ENCODE measurements at places on chromosomes 7 and 10. TPM values are rescaled to one million over a fixed set of nuclear protein-coding genes. Genes with fewer than 3 reads are reported as not detected.

Gene SLC13A1
- total RNA-seq = not detected

- no peaks in the 10 kb centered on the region for H3K36me3 ChIP-seq
- no peak overlapping the region for H3K4me3 ChIP-seq
- H3K27ac ChIP-seq = no peak overlapping the region
These were observed 278.8 kb downstream of the RPS24 start for GRCh38 chr10:78312197-78313047.

GRCh38 chr7:128176696-128177095 lies 64.4 kb upstream of the LEP start:
- no peaks in the 10 kb centered on the region for H3K27me3 ChIP-seq
- H3K27ac ChIP-seq = no peak overlapping the region
- no peak overlapping the region for H3K4me3 ChIP-seq
- no peaks in the 10 kb centered on the region for H3K36me3 ChIP-seq
- no peak for DNase-seq

DNA sequence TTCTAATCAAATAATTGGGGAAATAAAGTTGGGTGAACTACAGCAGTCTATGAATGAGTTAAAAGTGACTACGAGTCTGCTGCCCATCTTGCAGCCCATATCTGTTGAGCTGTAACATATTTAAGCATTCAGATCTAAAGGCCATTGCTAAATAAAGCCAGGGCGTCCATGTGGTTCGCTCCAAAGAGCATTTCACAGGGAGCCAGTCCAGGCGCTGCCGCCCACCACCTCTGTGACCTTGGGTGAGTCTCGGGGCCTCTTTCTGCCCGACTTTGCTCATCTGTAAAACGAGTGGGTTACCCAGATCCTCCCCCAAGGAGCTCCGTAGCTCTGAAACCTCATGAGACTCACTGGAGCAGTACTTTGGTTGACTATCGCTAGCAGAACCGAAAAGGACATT lies 223.1 kb downstream of the CUX1 start:
- H3K4me1 ChIP-seq = no peaks in the 10 kb centered on the region
- no peak overlapping the region for H3K4me3 ChIP-seq
- DNase-seq = no peak
- no peak overlapping the region for H3K27ac ChIP-seq

Gene ELN
- 11.7 TPM for total RNA-seq

DNA sequence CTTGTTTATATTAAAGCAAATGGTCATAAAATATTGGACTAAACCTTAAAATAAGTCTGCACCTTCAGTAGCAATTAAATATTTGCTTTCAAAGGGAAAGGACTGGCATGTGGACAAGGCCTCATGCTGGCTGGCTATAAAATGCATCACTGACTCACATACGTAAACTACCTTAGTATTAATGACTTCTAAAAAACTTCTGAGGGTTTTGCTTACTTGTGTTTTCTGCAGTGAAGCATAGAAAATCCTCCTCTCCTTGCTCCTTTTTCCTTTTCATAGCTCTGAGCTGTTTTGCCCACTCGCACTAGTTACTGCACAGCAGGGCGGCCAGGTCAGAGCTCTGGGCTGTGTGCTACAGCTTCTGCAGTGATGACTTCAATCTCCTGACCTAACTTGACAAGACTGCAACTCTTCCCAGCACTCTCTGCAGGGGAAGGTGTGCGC lies 82.3 kb downstream of the CUL2 start:
- H3K4me3 ChIP-seq = no peak overlapping the region
- H3K4me1 ChIP-seq = no peaks in the 10 kb centered on the region
- H3K27ac ChIP-seq = no peak overlapping the region
- DNase-seq = no peak
- H3K27me3 ChIP-seq = no peaks in the 10 kb centered on the region
- no peaks in the 10 kb centered on the region for H3K36me3 ChIP-seq

GRCh38 chr10:112052166-112052565 lies 131.4 kb downstream of the GPAM start:
- DNase-seq = no peak
- no peaks in the 10 kb centered on the region for H3K4me1 ChIP-seq
- H3K27me3 ChIP-seq = no peaks in the 10 kb centered on the region
- H3K4me3 ChIP-seq = no peak overlapping the region

DNA sequence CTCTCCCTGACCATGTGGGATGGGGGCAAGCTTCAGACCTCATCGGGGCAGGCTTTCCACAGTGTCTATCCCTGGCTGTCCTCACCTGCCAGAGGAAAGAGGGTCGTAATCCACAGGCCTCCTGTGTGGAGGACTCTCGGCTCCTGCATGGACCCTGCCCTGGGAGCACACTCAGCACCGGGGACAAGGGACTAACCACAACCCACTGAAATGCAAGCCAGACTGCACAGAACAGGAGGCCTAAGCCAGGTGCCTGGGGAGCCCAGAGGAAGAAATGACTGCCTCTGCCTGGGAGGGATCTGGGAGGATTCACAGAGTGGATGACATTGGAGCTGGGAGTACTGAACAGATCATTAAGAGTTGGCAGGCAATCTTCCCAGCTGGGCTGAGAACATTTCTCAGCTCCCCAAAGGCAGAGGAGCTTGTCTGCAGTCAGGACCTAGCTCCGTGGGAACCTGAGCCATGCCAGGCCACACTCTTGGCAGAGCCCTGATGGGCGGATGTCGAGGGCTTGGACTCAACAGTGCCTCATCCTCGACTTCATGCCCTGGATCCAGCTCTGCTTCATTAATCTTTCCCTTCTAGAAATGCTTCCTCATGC lies 213.4 kb downstream of the USP6NL start:
- no peaks in the 10 kb centered on the region for H3K36me3 ChIP-seq
- H3K27ac ChIP-seq = no peak overlapping the region
- no peak overlapping the region for H3K4me3 ChIP-seq
- no peaks in the 10 kb centered on the region for H3K27me3 ChIP-seq

- no peaks in the 10 kb centered on the region for H3K4me1 ChIP-seq
- no peak overlapping the region for H3K4me3 ChIP-seq
- DNase-seq = no peak
- no peaks in the 10 kb centered on the region for H3K27me3 ChIP-seq
- H3K27ac ChIP-seq = no peak overlapping the region
These were observed 101.2 kb downstream of the GRID1 start for GRCh38 chr10:86265236-86265894.

Gene WIPF3
- 0.81 TPM for total RNA-seq

DNA sequence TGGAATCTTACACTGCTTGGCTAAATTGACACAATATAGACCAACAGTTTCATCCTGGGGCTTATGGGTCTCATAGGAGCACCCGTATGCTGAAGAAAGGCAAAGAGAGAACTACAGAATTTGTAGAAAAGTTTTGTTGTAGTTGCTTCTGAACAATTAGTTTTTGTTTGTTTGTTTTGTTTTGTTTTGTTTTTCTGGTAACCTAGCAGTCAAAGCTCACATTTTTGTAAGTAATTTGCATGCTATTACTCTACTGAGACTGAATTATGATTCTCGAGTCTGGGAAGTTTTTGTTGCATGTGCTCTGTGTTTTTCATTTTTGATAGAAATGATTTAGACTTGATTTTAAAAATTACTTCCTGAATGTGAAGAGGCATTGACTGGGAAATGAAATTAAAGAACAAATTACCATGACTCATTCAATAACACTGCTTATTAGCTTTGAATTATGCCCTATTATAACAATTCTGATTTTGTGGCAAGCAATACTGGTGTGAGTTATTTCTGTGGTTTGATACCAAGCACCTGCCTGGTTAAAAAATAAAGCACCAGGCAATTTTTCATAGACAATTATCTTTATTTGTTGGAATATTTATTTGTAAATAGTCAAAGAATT lies 438 bp downstream of the LSMEM1 start:
- H3K4me1 ChIP-seq = no peaks in the 10 kb centered on the region
- H3K36me3 ChIP-seq = peaks cover 9% of the 10 kb centered on the region
- no peaks in the 10 kb centered on the region for H3K27me3 ChIP-seq
- no peak overlapping the region for H3K27ac ChIP-seq
- no peak for DNase-seq

DNA sequence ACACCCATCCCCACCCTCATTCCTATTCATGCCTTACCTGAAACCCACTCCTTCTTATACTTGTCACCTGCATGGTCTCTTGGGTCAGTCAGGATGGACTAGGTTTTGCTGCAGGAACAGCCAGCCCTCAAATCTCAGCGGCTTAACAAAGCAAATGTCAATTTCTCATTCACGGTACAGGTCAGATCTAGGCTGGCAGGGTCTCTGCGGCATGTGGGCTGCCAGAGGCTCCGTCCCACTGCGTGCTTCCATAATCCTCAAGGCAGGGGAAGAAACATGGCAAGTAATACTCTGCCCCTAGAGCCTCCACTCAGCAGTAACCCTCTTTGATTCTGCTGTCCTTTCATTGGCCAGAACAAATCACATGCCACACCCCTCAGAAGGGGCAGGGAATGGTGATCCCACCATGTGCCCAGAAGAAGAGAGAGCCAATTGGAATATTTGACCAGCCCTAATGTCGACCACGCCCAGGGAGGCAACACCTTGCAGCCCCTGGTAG lies 114.9 kb upstream of the ZMIZ1 start:
- no peak overlapping the region for H3K4me3 ChIP-seq
- DNase-seq = no peak
- H3K4me1 ChIP-seq = no peaks in the 10 kb centered on the region
- H3K27me3 ChIP-seq = no peaks in the 10 kb centered on the region
- no peaks in the 10 kb centered on the region for H3K36me3 ChIP-seq

Gene OPN1SW
- total RNA-seq = not detected

GRCh38 chr10:36476399-36476798 lies 649.0 kb upstream of the ANKRD30A start:
- H3K27ac ChIP-seq = no peak overlapping the region
- H3K4me1 ChIP-seq = no peaks in the 10 kb centered on the region
- no peaks in the 10 kb centered on the region for H3K36me3 ChIP-seq
- DNase-seq = no peak
- no peak overlapping the region for H3K4me3 ChIP-seq

DNA sequence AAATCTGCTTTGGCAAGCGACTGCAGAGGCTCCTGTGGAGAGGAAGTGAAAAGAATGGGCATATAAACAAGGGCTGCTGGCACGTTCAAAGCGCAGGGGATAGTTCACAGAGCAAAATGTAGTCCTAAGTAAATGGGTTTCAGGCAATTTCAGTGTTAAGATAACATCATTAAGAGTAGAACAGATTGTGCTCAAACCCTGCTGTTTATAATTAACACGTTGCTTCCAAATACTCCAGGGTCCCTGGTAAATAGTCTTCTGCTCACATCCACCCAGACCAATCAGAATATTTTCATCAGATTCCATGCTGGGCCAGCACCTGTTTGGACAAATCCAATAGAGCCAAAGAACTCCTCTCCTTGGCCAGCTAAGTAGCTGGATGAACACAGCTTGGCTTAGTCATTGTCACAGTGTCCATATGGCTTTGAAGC lies 81.4 kb downstream of the ORC5 start:
- H3K36me3 ChIP-seq = no peaks in the 10 kb centered on the region

Gene WNT8B
- not detected for total RNA-seq

- H3K27ac ChIP-seq = no peak overlapping the region
- no peaks in the 10 kb centered on the region for H3K27me3 ChIP-seq
- no peak for DNase-seq
- no peaks in the 10 kb centered on the region for H3K36me3 ChIP-seq
These were observed 500.7 kb downstream of the TCERG1L start for GRCh38 chr10:130810856-130811255.

Gene HEPACAM2
- total RNA-seq = not detected

Gene CFTR
- 2.3 TPM for total RNA-seq

Gene DCLRE1A
- 5.9 TPM for total RNA-seq

DNA sequence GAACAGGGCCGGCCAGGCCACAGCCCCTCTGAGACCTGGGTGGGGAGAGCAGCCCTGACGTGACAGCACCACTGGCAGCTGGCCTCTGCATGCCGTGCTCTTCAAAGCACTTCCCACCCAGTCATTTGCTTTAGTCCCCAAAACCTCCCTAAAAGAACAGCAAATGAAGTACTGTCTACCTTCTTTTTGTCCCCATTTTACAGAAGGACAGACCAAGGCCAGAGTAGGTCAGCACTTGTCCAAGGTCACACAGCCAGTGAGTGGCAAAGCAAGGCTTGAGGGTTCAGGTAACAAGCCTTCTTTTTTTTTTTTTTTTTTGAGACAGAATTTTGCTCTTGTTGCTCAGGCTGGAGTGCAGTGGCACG lies 15.1 kb downstream of the ATP6V1F start:
- no peaks in the 10 kb centered on the region for H3K36me3 ChIP-seq
- H3K27ac ChIP-seq = no peak overlapping the region
- no peaks in the 10 kb centered on the region for H3K27me3 ChIP-seq
- DNase-seq = no peak
- no peaks in the 10 kb centered on the region for H3K4me1 ChIP-seq

GRCh38 chr7:42720991-42721796 lies 190.7 kb downstream of the C7orf25 start:
- H3K4me1 ChIP-seq = no peaks in the 10 kb centered on the region
- H3K36me3 ChIP-seq = no peaks in the 10 kb centered on the region
- H3K27ac ChIP-seq = no peak overlapping the region
- H3K27me3 ChIP-seq = no peaks in the 10 kb centered on the region
- no peak for DNase-seq

DNA sequence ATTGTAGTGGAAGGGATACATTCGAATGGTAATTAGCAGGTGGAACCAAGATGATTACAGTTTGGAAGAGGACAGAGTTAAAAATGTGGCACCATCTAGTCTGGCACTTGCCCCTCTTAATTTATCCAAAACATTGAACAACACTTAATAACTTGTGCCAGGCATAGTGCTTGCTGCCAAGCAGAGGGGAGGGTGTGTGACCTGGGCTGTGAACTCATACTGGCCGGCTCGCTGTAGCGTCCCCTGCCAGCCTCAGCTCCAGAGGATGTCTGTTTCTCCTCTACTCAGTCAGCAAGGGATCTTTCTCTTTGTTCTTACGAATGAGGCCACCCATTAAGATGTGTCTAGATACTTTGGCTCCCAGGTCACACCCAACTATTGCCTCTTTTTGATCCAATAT lies 179.4 kb upstream of the INHBA start:
- H3K36me3 ChIP-seq = no peaks in the 10 kb centered on the region
- DNase-seq = no peak
- no peaks in the 10 kb centered on the region for H3K27me3 ChIP-seq
- H3K4me3 ChIP-seq = no peak overlapping the region
- no peaks in the 10 kb centered on the region for H3K4me1 ChIP-seq

- no peak overlapping the region for H3K27ac ChIP-seq
- H3K4me1 ChIP-seq = no peaks in the 10 kb centered on the region
- DNase-seq = no peak
- no peak overlapping the region for H3K4me3 ChIP-seq
These were observed 11.5 kb upstream of the SNX13 start for GRCh38 chr7:17951742-17952254.

Gene RET
- total RNA-seq = 1.6 TPM

- H3K4me3 ChIP-seq = no peak overlapping the region
- peak overlapping the region; percentile 54 for H3K27ac ChIP-seq
- H3K4me1 ChIP-seq = peaks cover 5% of the 10 kb centered on the region
- no peaks in the 10 kb centered on the region for H3K27me3 ChIP-seq
- no peak for DNase-seq
These were observed 21.8 kb downstream of the MAP3K8 start for GRCh38 chr10:30455816-30456215.

Gene KLF14
- total RNA-seq = not detected
